Ecto neural progenitor cell (in vitro differentiated cells): ENCODE measurements at places on chromosomes 2 and 18.

- DNase-seq, result no peak
These were observed 123.3 kb upstream of the KYNU start for GRCh38 chr2:142754182-142754581.

DNA sequence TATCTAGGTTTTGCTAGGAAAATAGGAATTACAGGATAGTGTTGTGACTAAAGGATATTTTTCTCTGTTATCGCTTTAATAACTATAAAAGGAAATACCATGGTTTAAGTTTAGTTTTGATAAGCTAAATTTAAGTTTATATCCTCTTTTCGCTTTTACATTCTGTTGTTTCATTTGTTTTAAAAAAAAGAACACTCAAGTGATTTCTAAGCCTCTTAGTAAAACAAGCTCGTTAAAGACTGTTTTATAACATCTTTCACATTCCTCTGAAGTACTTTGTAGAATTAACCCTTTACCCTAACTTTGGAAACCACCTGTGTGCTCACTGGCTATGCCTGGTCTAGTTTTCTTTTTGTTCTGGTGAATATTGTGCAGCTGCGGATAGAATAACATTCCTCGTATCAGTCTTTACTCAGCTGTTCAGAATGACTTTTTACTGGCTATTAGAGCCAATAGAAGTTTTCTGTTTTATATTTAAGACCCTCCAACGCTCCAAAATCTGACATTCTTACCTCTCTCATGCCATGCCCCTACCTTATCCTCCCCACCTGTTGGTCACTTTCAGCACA, 183.1 kb downstream of the PTPRM start:
- no peak for DNase-seq

DNA sequence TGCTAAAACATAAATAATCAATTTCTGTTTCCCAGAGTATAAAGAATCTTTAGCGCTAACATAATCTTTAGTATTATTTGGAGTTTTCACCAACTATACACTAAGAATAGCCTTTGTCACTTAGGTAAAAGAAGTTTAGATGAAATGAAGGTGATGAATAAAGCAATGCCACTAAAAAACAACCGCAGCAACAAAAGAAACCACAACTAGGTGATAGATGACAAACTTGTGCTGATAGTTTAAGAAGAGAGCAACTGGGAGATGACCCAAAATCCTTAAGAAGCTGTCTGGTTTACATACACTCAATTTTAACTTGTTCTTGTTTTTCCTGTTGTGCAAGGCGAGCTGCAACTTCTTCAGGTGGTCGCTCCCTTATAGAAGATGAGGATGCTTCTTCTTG, 24.8 kb downstream of the IMMT start:
- no peak for DNase-seq

DNA sequence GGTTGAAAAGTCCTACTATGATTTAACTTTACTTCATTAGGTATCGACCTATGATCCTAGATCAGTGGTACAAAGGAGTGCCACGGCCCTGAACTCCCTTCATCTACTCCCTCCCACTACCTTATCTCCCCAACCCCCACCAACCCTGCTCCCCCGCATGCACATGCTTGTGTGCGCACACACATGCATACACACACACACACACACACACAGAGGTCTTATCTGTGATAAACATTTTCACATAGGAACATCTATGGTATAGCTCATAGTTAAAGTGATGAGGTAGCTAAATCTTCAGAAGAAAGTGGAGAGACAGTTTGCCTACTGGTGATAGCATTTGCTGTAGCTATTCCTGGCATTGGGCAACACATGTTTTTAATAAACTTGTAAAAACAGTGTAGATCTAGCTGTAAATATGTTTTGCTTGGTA, 471.3 kb downstream of the ZEB2 start:
- DNase-seq, result no peak

DNA sequence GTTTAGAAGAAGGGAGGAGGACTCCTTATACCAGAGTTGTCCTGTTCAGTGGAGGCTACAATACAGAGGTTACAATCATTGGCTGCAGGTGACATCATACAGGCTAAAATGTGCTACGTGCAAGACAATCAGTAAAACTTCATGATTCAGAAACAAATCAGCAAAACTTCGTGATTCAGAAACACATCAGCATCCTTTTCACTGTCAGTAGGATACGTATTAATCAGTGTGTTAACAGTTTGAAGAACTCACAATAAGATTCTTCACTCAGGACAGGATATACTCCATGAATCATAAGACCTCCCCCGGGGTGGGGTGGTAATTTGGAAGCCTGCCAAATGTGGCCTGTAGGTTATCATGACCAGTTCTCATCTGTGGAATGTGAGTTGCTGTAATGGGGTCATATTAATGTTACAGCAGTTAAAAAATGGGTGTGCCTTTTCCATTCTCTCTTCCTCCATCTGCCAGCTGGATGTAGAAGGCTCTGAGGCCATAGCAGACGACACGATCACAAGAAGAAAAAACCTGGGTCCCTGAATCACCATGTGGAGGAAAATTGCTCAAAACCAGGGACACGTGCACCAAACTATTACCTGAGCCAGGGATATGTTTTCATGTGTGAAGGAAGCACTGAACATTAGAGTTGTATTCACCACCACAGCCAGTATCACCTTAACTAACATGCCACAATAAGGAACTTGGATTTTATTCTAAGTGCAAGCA, 134.8 kb upstream of the CREB1 start:
- DNase-seq, result no peak

GRCh38 chr2:134320930-134321329, 67.1 kb downstream of the MGAT5 start:
- DNase-seq, result no peak

GRCh38 chr2:239570971-239571520, 170.2 kb upstream of the HDAC4 start:
- DNase-seq, result no peak

GRCh38 chr18:77071711-77072292, 60.8 kb downstream of the MBP start:
- DNase-seq, result no peak

- DNase-seq, result no peak
These were observed 40.9 kb upstream of the ATP6V1B1 start for GRCh38 chr2:70894765-70895164.

- DNase-seq, result no peak
These were observed 427.7 kb upstream of the HS6ST1 start for GRCh38 chr2:128746356-128746755.

- no peak for DNase-seq
These were observed 9.1 kb downstream of the MOCOS start for GRCh38 chr18:36196238-36196995.

GRCh38 chr2:86393521-86394491, 47.4 kb upstream of the KDM3A start:
- no peak for DNase-seq
